ENCODE measurements at places on chromosomes 6 and 20.

DNA sequence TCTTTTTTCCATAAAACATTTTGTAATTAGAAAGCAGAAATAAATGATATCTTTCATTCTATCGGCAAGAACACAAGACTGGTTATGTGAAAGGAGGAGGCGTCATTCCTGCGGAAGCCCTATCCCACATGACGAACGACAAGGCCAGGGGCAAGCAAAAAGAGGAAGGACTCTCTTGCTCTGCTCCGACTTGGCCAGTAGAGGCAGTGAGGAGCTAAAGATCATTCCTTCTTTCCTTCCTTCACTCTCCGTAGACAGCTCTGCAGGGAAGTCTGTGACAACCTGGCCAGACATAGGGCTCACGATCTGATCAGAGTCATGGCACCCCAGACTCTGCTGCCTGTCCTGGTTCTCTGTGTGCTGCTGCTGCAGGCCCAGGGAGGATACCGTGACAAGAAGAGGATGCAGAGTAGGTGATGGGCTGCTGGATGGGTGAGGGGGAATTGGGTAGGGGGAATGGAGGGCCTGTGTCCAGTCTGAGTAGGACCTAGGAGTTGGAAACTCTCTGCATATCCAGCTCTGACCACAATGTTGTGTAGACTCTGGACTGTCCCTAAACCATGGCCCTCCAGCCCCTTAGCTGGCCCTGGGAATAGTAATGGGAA is at the start of gene WFDC10A:
WFDC10A (plus strand) TSS at position 244 of the 605 bp plus-strand sequence; CDS start at position 319, 75 bp downstream.
- peak; percentile 45 for DNase-seq

GRCh38 chr6:43644940-43645612 is at the start of gene RSPH9:
RSPH9 (plus strand) TSS chr6:43645036; CDS start chr6:43645099, 63 bp downstream.
- DNase-seq, result peak; percentile 67

- DNase-seq, result no peak
Measured at GRCh38 chr6:150689900-150690590, 90.4 kb downstream of the PLEKHG1 start.

GRCh38 chr20:19934792-19935491 is 82.2 kb upstream of the NAA20 start:
- no peak for DNase-seq

- DNase-seq, result no peak
Measured at GRCh38 chr20:63509088-63509564, 10.2 kb upstream of the EEF1A2 start.

DNA sequence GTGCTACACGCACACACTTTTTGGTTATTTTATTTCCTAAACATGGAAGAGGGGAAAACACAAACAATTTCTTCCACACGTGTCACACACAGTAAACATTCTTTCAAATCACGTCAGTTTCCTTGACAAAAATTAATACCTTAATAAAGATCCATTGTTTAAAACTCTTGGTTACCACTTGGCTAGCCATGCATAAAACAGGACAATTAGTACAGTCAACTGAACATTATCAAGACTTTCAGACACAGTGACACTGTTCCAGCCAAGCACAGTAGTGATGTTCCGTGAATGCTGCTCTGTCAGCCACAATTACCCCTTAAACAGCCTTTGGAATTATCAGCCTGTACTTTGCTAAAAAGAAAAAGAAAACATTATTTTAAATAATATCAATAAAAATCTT is 50.8 kb downstream of the GMDS start:
- DNase-seq, result no peak

DNA sequence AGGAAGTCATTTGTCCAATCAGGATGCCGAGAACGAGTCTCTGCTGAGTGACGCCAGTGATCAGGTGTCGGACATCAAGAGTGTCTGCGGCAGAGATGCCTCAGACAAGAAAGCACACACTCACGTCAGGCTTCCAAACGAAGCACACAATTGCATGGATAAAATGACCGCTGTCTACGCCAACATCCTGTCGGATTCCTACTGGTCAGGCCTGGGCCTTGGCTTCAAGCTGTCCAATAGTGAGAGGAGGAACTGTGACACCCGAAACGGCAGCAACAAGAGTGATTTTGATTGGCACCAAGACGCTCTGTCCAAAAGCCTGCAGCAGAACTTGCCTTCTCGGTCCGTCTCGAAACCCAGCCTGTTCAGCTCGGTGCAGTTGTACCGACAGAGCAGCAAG is 281.5 kb downstream of the TSHZ2 start:
- DNase-seq, result no peak

- no peak for DNase-seq
Measured at GRCh38 chr6:141580988-141581552, 551.7 kb upstream of the GJE1 start.
